ENCODE measurements at places on chromosomes 3 and 15.

DNA sequence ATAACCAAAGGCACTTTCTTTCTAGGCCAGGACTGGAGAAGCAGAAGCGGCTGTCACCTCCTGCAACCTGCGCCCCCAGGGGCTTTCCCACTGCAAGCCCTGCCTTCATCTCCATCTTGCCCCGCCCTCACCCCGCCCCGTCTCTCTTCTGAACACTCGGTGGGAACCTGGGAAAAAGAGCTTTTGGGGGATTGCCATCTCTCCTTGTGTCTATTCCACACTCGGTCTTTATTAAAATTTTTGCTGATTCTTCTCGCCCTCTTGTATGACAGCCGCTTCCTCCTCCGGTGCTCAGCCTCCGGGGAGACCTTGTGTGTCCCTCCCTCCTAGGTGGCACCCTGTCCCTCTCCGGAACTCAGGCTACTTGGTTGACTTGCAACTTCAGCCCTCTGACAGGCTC lies 41.9 kb upstream of the SPESP1 start:
- H3K27me3 ChIP-seq = no peaks in the 10 kb centered on the region
- no peak overlapping the region for H3K27ac ChIP-seq
- no peaks in the 10 kb centered on the region for H3K36me3 ChIP-seq
- H3K4me3 ChIP-seq = no peak overlapping the region
- no peak for DNase-seq
- peaks cover 2% of the 10 kb centered on the region for H3K4me1 ChIP-seq

DNA sequence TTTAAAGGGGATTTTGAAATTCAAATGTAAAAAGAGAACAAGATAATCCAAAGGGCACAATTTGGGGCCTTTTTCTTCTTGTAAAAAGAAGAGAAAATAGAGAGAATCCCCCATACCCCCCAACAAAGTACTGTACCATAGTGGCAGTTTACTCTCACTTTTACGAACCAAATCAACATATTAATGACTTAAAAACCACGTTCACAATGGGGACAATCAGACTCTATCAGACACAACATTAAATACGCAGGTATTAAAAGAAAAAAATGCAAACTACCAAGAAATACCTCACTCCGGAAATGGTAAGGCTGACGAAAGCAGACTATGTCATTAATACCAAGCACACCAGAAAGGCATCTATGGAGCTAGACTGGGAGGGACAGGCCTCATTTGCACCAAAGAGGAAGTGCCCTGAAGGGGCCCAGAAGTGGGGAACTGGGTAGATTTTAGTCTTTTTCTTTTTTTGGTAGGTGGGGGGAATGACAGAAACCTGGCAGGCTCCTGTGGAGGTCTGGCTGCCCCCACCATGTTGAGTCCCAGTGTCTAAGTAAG lies 134.3 kb downstream of the TIGIT start:
- H3K4me3 ChIP-seq = no peak overlapping the region
- no peaks in the 10 kb centered on the region for H3K4me1 ChIP-seq
- DNase-seq = no peak
- no peaks in the 10 kb centered on the region for H3K27me3 ChIP-seq
- H3K27ac ChIP-seq = no peak overlapping the region

DNA sequence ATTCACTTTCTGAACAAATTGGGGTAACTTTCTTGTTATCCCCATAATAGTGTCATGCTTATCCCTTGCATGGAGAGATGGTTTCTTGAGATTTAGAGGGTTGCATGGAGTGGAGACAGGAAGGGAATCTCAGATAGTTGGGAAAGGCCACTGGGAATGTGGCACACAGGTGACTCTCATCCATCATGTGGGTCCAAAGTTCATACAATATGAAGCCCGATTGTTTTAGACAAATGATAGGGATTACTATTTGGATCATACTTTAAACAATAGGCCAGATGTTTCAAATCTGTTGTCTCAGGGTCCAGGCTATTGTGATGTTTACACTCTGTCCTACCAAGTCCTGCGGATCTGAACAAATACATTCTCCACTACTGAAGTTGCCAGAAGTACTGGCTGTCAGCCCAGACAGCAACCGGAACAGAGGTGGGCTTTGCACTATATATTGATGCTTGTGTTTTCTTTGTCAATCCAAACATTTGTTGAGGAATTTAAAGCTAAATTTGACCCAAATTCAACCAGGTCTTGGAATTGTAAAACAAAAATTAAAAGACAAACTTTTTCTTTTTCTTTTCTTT lies 39.2 kb upstream of the NMNAT3 start:
- H3K4me3 ChIP-seq = no peak overlapping the region
- H3K36me3 ChIP-seq = no peaks in the 10 kb centered on the region
- H3K27ac ChIP-seq = no peak overlapping the region
- no peak for DNase-seq

DNA sequence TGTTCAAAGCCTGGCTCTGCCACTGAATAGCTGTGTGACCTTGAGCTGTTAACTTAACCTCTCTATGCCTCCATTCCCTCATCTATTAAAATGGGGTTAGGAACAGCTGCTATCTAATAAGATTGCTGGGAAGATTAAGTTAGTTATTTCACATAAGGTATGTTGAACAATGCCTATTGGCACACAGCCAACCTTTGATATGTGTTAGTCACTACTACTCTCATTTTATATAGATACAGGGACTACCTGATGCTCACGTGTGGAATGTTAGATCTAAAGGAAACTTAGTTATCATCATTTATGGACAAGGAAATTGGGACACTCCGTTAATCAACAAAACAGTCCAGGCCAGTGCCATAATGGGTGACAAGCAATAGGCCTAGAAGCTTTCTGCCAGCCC lies 332.4 kb upstream of the PPP2R3A start:
- no peaks in the 10 kb centered on the region for H3K4me1 ChIP-seq
- no peak overlapping the region for H3K4me3 ChIP-seq
- H3K27ac ChIP-seq = no peak overlapping the region

- H3K27me3 ChIP-seq = no peaks in the 10 kb centered on the region
- no peak overlapping the region for H3K27ac ChIP-seq
- H3K4me3 ChIP-seq = no peak overlapping the region
- no peak for DNase-seq
- no peaks in the 10 kb centered on the region for H3K4me1 ChIP-seq
- H3K36me3 ChIP-seq = no peaks in the 10 kb centered on the region
Measured at GRCh38 chr3:189331002-189331418, 159.2 kb downstream of the TPRG1 start.

- H3K27ac ChIP-seq = no peak overlapping the region
- H3K27me3 ChIP-seq = no peaks in the 10 kb centered on the region
- no peak for DNase-seq
- no peaks in the 10 kb centered on the region for H3K36me3 ChIP-seq
Measured at GRCh38 chr15:98801234-98801561, 152.9 kb downstream of the IGF1R start.

DNA sequence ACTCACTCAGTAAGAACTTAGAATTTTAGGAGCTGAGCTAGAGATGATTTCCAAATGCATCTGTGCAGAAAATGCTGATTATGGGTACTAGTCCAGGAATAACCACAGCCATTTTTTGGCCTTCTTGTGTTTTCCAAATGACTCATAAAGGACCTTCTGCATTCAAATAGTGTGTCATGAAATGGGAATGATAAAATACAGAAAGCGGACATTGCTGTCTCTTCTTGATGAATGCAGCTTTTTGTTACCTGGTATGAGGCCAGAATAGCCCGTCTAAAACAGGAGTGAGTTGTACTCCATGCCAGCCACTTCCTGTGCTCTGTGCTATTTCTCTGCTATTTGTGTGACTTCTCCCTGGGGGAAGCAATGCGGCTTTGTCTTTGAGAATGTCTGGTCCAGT lies 20.5 kb upstream of the FRMD5 start:
- DNase-seq = peak; percentile 83
- no peak overlapping the region for H3K27ac ChIP-seq
- no peaks in the 10 kb centered on the region for H3K27me3 ChIP-seq
- no peaks in the 10 kb centered on the region for H3K36me3 ChIP-seq
- no peak overlapping the region for H3K4me3 ChIP-seq

DNA sequence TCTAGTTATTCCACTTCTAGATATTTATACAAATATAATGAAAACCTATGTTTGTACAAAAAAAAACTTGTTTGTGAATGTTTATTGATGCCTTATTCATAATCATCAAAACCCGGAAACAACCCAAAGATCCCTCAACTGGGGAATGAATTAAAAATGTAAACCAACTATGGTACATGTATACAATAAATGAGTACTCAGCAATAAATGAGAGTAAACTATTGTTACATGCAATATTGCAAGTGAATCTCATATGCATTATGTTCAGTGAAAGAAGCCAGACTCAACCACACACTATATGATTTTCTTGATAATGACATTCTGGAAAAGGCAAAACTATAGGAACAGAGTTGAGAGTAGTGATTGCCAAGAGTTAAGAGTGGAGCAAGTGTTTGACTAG lies 12.3 kb downstream of the ZNF860 start:
- H3K27me3 ChIP-seq = peaks cover 2% of the 10 kb centered on the region
- H3K27ac ChIP-seq = no peak overlapping the region
- H3K36me3 ChIP-seq = no peaks in the 10 kb centered on the region
- H3K4me3 ChIP-seq = no peak overlapping the region
- no peaks in the 10 kb centered on the region for H3K4me1 ChIP-seq

DNA sequence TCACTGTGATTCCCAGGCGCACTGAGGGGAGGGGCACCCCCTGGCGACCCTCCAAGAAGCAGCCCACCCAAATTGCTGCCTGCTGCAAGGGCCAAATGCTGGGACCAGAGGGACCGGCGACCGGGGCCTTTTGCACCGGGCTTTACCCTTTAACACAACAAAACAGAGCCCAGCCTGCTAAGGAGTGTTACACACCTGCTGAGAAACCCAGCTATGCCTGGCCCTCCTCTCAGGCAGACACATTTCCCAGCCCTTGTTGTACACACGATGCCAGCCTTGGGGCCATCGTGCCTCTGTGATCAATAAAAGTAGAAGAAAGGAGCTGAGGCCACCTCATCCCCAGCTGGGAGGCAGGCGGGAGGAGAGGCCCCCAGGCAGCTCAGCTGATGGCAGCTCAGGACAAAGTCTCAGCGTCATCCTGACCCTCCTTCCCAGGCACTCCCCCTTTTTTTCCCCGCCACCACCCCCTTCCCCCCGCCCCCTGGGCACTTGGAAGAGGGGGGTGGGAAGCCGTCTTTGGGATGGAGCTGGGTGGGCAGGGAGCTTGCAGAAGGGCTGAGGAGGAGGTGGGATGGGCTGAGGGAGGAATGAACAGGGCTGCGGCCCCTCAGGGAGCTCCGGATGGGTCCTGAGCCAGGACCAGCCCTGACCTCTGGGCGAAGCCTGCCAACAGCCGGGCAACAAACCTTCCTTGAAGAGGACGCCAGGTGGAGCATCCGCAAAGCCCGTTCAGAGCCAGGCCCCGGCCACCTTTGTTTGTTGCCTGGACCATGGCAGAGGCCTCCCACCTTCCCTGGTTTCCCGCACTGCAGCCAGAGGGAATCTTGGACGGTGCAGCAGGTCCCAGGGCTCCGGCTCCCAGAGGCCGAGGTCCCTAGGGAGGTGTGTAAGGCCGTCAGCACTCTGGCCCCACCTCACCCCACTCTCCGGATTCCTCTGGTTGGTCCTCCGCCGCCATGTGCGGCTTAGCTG lies 45.9 kb upstream of the SEC61A1 start:
- peaks cover 10% of the 10 kb centered on the region for H3K27me3 ChIP-seq
- no peak overlapping the region for H3K4me3 ChIP-seq
- no peak overlapping the region for H3K27ac ChIP-seq
- no peak for DNase-seq
- H3K4me1 ChIP-seq = no peaks in the 10 kb centered on the region

DNA sequence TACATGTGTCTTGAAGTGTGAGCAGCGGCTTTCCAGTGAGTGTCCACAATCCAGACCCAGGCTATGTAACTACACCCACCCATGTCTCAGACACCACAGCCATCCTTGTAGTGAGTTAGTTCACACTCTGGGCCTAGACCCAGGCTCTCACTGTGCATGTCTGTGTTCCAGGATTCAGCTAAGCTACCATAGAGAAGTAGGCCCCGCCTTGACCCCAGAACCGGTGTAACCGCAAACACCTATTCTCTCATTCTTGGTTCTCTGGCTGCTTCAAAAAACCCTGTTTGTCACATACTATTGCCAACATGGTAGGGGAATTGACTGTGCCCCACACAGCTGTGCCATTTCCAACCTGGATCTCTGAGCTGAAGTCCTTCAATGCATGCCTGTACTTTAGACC lies 560.6 kb downstream of the RSL24D1 start:
- no peaks in the 10 kb centered on the region for H3K27me3 ChIP-seq
- DNase-seq = no peak
- H3K27ac ChIP-seq = no peak overlapping the region
- H3K4me1 ChIP-seq = no peaks in the 10 kb centered on the region

- H3K36me3 ChIP-seq = peaks cover 17% of the 10 kb centered on the region
- DNase-seq = peak; percentile 94
- H3K4me1 ChIP-seq = peaks cover 9% of the 10 kb centered on the region
- peak overlapping the region; percentile 77 for H3K27ac ChIP-seq
Measured at GRCh38 chr15:30953731-30954378, 37.6 kb downstream of the MTMR10 start.

- no peak overlapping the region for H3K4me3 ChIP-seq
- H3K36me3 ChIP-seq = no peaks in the 10 kb centered on the region
- no peaks in the 10 kb centered on the region for H3K4me1 ChIP-seq
- peak; percentile 53 for DNase-seq
- H3K27me3 ChIP-seq = peaks cover 3% of the 10 kb centered on the region
- no peak overlapping the region for H3K27ac ChIP-seq
Measured at GRCh38 chr3:134601539-134602439, 49.0 kb downstream of the KY start.

All from fibroblast of lung (primary cell).